Hematopoietic multipotent progenitor cell treated with erythropoietin and hydrocortisone succinate and interleukin-3 and kit ligand, for 4 days (in vitro differentiated cells): ENCODE measurements at places on chromosomes 3 and 15.

DNA sequence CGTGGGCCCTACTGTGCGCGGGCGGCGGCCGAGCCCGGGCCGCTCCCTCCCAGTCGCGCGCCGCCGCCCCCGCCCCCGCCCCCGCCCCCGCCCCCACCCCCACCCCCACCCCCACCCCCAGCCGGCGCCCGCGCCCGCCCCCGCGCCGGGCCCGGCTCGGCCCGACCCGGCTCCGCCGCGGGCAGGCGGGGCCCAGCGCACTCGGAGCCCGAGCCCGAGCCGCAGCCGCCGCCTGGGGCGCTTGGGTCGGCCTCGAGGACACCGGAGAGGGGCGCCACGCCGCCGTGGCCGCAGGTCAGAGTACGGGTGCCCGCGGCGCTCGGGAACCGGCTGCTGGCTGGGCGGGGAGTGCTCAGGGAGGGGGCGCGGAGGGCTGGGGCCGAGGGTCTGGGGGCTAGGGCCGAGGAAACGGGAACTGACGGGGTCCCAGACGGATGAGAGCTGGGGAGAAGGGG, 1.1 kb upstream of the PPARG start:
- peak; percentile 19 for DNase-seq

DNA sequence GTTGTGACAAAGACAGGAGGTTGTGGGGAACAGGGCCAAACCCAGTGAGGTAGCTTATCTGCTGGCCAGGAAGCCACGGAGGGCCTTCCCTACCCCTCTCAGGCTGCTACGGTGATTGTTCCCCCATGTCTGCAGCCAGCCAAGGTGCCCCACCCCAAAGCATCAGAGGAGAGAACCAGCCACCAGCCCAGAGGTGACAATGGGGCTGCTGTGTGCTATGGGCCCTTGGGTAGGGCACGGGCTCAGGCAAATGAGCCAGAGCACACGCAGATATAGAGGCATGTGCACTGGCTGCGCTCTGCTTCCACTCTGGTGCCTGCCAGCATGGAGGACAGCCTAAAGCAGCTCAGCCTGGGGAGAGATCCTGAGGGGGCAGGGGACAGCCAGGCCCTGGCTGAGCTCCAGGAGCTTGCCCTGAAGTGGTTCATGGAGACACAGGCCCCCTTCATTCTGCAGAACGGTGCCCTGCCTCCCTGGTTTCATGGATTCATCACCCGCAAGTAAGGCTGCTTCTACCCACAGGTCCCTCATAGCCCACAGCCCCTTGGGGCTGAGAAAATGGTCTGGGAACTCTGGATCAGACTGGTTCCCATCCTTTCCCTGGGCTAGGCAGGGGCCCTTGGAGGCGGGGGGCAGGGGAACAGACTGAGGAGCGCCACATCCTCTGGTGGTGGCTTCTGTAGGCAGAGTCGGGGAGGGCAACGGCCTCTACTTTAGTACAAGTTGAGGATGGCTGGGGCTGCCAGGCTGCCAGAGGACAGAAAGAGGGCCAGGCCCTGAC, at the start of gene SH2D7:
TSS of gene SH2D7 (plus strand) at position 301 of the 781 bp plus-strand sequence. CDS start at position 325, 24 bp downstream.
- peak; percentile 65 for DNase-seq

DNA sequence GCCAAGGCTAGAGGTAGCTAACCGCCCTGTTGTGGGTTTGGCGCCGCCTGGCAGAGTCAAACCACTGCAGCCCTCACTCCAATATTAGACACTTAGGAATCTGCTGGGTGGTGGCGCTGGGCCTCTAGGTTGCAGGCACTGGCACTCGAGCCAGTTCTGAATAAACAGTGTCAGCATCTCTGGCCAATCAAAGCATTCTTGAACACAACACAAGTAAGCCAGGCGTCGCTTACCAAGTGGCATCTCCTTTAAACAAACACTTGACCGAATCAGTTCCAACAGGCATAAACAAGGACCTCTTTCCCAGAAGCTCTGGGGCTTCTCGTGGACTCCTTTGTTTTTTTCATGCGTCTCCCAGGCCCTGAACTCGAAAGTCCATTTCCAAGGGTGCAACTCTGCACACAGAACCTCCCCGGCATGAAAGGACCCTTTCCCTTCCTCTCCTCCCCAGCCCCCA, 82.3 kb downstream of the LRIG1 start:
- no peak for DNase-seq

DNA sequence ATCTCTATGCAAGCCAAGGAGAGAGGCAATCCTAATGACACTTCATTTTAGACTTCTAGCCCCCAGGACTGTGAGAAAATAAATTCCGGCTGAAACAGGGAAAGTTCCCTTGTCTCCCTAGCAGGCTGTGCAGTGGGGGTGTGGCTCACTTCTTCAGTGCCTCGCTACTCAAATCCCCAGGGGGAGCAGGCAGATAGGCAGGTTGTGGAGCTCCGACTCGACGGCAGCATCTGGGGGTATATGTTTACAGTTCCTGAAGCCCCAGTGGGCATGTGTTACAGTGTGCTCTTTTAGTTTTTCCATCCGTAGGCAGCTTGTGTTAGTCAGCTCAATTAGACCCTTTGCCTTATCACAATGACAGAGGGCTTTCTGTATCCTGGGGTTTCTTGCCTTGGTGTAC, 836.5 kb downstream of the PDCD6IP start:
- DNase-seq: no peak
